ENCODE measurements at places on chromosomes 2 and 18.
A peak's percentile ranks its signal among the peaks of the same experiment; 100 is the strongest.

GRCh38 chr2:110755491-110756078, 23.2 kb downstream of the ACOXL start:
- no peak for DNase-seq

- DNase-seq = no peak
These were observed 16.2 kb downstream of the MSH6 start for GRCh38 chr2:47799031-47799609.

DNA sequence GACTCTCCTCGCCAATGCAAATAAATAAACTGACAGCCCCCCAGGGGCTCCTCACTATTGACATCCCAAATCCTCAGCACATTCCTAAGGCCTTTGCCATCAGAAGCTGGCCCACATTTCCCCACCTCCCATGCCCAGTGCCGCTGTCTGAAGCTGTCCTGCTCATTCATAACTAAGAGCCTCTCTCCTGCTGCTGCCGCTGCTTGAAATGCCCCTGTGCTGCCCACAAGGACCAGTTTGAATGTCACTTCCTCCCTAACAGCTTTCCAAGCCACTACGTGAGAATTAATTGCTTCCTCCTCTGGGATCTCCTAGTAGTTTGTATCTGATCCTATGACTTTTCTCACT, 151.6 kb upstream of the CAPN13 start:
- no peak for DNase-seq

- no peak for DNase-seq
These were observed 72.0 kb downstream of the ARMC9 start for GRCh38 chr2:231270221-231271114.

GRCh38 chr2:37635504-37636380, 35.7 kb downstream of the CDC42EP3 start:
- peak; percentile 84 for DNase-seq

GRCh38 chr2:207876842-207877535, 107.3 kb upstream of the FZD5 start:
- DNase-seq = no peak

DNA sequence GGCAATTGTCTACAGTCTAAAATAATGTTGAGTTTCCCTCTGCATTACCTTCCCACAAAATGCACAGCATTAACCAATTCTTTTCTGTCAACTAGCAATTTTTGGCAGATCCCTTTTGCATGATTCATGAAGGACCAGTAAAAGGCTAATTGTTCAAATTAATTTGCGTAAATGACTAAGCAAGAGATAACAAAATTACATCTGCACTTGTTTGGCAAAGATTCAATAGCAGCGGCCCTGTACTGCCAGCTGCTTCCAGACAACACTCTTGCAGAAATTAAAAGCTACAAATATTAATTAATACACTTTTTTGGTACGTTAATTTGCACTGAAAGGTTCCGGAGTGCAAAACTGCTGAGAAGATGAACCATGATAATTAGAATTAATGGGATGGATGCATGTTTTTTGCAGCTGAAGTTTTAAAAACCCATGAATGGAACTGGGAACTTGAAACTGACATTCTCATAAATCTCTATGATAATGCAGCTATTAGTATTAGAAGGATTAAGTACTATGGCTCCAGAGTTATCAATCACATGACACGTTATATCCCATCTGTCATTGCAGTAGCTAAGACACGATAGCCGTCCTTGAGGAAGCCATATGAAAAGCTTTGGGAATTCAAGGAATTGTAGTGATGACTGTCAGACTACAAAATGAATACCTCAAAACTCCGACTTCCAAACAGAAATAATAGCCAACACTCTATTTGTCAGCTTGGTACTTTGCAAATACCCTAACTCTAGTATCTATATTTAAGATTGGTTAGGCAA, 1268.3 kb upstream of the ACVR2A start:
- DNase-seq = peak; percentile 55

GRCh38 chr18:53254265-53254664, 914.3 kb downstream of the DCC start:
- no peak for DNase-seq

GRCh38 chr2:130878316-130878715, 41.6 kb downstream of the ARHGEF4 start:
- DNase-seq = no peak

GRCh38 chr18:63264871-63265270, 54.7 kb downstream of the BCL2 start:
- no peak for DNase-seq

- no peak for DNase-seq
These were observed 14.0 kb downstream of the ALPG start for GRCh38 chr2:232420463-232421188.

DNA sequence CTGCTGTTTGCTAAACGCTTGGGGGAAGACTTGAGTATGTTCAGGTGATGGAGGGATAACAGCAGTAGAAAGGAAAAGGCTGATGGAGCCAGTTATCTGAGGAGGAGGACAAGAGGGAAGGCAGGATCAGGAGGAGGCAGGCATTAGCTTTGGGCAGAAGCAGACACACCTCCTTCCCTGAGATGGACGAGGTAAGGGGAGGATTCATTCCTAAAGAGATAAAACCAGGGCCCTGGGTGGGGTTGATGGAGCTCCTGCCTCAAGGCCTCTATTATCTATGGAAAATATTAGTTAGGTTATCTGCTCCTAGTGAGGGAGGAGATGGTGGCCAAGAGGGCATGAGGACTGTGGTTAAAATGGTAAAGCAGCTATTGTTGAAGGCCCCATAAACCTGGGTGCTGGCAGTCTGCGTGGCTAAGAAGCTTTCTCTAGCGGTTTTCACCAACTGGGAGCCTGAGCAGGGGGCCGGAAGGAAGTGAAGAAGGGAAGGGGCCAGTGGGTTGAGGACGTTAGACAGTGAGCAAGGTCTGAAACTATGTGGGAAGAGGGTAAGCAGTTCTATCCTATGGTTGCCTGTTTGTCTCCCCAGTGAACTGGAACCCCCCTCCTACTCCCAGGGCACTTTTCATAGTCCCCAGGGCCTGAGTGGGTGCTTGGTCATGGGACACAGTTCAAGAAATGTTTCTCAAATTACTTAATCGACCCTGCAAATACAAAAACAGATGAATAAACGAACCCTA, 56.6 kb upstream of the HK2 start:
- no peak for DNase-seq

DNA sequence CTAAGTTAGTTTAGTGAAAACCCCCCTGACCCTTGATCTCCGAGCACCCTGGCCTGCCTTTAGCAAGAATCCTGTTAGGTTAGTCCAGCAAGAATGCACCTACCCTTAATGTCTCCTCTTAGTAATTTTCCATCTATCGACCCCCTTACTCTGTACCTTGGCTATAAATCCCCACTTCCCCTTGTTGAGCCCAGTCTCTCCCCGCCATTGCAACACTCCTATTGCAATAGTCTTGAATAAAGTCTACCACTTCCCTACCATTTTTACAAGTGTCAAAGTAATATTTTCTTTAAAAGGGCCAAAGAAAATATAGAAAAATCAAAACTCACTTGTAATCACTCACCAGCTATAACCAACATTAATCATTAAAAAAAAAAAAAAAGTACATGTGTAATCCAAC, 4.2 kb upstream of the ZBTB7C start:
- no peak for DNase-seq

GRCh38 chr18:56358608-56359280, 279.6 kb downstream of the TXNL1 start:
- DNase-seq = no peak

DNA sequence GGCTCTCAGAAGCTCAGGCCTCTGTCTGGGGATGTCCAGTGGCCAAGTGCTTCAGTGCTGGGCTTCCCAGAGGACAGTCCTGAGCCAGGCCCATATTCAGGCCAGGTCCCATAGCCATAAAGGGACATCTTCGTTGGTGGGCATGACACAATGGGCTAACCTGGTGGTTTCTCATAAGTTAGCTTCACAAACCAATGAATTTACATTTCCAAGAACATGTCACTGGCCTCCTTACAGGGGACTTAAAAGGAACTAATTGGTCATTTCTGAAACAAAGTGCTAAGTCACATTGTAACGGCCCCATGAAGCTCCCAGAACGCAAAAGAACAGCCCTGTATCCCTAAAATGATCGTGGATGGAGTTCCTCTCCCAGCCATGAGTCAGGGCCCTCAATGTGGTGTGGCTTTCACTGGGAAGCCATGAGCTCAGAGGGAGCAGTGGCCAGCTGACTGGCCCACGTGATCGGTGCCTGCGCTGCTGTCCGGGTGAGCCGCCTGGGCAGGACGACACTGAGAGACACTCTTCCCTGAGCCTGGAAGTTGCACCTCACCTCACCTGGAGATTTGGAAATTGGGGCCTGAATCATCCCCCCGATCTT, 163.7 kb upstream of the APCDD1 start:
- DNase-seq = no peak

DNA sequence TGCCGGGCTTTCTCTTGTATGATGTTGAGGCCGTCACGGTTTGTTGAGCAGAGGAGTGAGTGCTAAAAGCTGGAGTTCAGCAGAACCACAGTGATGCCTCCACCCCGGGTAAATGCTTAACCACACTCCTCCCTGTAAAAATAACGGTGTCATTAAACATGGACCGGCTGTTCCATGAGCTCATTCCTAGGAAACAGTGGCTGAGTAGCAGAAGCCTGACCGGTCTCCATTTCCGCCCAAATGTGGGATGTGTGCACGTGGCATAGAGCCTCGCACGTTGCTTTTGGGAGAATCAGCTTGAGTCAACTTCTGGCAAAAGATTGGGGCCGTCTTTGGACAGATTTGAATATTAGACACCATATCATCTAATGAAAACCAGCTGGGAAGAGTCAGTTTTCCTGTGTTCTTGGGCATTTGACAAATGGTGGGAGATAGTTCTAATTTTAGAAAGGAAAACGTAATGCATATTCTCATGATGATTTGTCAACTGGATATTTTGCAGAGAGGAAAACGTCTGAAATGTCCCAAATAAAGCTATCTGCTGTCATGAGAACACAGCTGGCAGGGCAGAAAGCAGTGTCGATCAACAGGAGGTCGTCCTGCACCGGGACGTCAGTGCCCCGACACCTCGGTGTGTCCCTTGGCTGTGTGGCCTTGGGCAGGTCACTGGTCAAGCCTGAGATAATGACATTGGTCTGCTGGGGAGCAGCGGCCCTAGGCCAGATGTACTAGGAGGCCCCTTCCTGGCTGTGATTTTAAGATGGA, 42.4 kb downstream of the LRRFIP1 start:
- DNase-seq = peak; percentile 100

DNA sequence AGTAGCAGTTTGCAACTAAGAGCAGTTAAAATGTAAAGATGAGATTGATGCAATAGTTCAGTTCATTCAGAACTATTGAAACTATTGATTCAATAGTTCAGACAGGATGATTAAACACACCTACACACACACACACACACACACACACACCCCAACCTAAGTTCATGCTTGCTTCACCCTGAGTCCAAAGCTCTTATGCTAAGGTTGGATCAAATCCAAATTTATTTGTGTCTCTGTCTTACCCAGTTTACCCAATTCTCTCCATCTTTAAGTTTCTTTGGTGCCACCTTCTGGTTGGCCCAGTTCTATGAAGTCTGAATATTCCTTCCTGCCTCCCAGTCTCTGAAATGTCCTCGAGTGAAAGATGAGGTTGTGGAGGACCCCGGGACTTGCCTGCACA, 5.1 kb downstream of the SERPINB8 start:
- peak; percentile 37 for DNase-seq

GRCh38 chr2:238457927-238458324, 31.2 kb downstream of the ASB1 start:
- DNase-seq = no peak

- DNase-seq = no peak
These were observed 54.2 kb downstream of the SEMA4F start for GRCh38 chr2:74708296-74708695.

GRCh38 chr2:130355172-130355577, 681 bp upstream of the PTPN18 start:
- DNase-seq = no peak

GRCh38 chr18:22172594-22173049, 3.2 kb downstream of the GATA6 start:
- DNase-seq = no peak

DNA sequence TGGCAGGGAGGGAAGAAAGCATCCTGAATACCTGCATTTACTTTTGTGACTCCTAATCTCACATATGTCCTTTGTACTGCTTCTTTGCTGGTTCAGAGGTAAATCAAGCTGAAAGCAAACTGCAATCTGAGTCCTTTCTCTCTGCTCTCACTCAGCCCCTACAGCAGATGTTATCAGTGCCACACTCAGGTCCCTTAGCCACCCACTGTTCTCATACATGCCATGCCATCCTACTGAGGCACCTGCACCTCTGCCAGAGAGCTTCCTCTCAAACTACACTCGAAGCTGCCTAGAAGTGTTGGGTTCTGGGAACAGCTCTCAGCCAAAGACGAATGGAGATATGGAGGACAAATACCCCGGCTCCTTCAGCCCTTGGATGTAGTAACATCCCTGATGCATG, 244.5 kb downstream of the TXNL1 start:
- no peak for DNase-seq

- DNase-seq = peak; percentile 52
These were observed 12.2 kb upstream of the SKOR2 start for GRCh38 chr18:47263430-47264307.

GRCh38 chr18:28398471-28398870, 221.5 kb upstream of the CDH2 start:
- no peak for DNase-seq
